ENCODE measurements at places on chromosomes 5 and 9.

DNA sequence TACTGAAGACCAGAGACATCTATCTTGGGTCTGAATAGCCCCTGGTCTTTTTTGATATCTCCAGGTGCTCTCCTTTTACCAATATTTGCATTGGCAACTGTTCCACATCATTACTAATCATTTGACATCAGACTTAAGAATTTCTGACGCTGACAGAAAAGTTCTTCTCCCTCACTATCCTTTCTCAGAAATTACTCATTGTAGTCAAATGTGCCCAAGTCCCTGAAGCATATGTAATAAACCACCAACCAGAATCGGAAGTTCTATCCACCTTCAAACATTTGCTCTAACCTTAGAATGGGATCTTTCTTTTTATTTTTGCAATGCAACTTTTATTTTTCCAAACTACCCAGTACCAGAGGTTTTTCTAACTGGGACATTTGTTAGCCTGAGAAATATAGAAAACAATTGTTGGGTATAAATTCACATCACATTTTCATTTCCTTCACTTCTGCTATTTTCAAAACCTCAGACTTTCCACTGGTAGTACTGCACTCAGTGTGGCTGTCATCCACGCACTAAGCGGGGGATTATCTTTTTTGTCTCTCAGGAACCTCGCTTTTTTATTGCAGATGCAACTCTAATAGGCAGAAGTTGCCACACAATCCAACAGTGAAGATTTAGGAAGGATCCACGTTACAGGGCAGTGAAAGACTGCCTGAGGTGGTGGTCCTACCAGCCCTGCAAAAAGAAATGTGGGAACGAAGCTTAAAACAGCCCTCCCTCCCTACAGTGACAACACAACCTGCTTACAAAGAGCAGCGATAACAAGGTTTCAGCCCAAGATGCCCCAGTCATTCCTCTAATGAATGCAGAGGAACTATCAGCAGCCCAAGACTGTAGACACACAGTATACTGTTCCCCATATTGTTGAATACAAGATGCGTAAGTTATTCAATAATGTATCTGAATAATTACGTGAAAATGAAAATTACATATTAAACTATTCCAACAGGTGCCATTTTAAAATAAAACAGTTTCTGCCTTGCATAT lies 201.2 kb downstream of the EBF1 start:
- DNase-seq = no peak

DNA sequence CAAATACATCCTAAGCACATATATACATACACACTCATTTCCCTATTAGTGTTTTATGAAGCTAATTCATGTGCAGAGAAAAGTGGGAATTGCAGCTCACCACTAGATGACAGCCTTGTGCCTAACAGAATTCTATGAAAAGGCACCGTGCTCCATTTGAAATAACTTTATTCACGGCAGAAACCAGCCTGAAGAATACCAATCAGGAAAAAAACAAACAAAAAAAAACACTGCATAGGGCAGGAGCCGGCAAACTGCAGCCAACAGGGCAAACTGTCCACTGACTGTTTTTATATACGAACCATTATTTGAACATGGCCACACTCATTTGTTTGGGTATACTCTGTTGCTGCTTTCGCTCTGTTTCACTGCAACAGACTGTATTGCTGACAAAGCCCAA lies 33.6 kb downstream of the ERMP1 start:
- no peak for DNase-seq

GRCh38 chr5:55592388-55593114 lies 57.8 kb upstream of the PLPP1 start:
- DNase-seq = no peak

GRCh38 chr5:176803943-176804498 lies 6.3 kb upstream of the UNC5A start:
- no peak for DNase-seq

- no peak for DNase-seq
These were observed 14.7 kb upstream of the PPIC start for GRCh38 chr5:123051206-123051605.

- no peak for DNase-seq
These were observed 9.1 kb downstream of the UBAC1 start for GRCh38 chr9:135951889-135952663.

DNA sequence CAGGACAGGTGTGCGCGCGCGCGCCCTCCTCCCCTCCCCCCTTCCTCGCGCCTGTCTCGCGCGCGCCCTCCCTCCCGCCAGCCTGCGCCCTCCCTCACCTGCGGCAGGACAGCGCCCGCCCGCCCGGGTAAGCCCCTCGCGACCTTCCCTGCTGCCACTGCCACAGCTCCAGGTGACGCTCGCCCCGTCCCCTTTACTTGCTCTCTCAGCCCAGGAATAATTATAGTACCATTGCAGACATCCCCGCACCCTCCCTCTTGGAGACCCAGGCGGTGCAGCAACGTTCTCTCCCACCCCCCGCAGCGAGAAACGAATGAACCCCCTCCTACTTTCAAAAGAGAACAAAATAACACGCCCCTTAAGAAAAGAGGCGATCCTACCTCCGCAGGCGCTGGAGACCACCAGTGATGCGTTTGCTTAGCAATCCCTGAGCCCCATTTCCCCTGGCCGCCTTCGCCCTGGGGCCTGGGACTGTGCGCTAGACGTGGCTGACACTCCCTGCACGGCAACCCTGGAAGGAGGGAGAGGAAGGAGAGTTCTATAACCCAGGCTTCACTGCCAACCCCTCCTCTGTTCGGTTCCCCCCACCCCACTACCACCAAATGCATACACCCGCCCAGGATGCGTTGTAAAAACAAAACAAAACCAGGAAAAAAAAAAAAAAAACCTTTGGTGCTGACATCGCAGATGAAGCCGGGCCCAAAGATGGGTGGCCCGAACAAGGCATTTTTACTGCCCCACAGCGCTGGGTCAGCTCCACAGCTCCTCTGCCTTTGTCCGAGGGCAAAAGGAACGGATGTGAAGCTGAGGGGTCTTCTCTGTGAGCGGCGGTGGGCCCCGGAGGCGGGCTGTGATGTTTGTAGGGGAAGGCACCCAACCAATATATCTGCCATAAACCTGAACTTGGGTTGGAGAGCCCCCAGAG lies 5.6 kb upstream of the PURA start:
- DNase-seq = no peak

- no peak for DNase-seq
These were observed 17.5 kb upstream of the CXCL14 start for GRCh38 chr5:135596157-135596763.

- no peak for DNase-seq
These were observed 154.8 kb downstream of the ADAMTS6 start for GRCh38 chr5:65326922-65327321.

DNA sequence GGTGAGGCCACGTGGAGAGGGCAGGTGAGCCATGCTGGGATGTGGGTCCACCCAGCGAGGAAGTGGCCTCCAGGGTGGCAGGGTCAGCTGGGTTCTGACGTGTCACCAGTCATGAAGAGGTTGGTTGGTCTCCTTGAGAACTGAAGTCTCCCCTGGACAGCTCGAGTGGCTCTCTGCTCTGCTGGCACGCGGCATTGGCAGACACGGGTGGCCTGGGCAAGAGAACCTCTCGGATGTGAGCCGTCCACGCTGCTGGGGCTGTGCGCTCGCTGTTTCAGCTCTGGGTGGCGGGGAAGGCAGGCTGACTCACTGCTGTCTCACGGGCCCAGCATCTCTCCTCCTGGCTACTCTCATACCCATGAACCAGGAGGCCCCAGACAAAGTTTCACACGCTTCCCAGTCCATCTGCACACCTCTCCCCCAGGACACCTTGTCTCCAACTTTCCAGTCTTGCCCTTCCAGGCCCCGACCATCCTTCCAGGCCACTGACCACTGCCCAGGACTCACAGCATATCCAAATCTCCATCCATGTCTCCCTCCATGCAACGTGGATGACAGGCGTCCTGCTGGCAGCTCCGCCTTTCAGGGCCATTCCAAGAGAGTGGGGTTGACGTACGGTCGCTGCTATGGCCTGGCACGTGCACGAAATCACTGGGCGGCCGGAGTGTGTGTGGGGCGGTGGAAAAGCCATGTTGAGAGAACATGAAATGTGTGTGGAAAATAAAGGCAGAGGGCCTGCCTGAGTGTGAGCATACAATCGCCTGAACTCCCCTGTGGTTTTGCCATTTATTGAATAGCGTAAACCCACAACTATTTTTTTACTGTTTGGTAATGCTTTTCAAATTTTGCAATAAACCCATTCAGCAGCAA lies 145.0 kb upstream of the COL5A1 start:
- no peak for DNase-seq

GRCh38 chr5:1101961-1102713 lies 9.7 kb downstream of the SLC12A7 start:
- no peak for DNase-seq

- DNase-seq = no peak
These were observed 342.6 kb upstream of the CCNH start for GRCh38 chr5:87755360-87755759.

GRCh38 chr5:34722183-34722582 lies 66.1 kb downstream of the RAI14 start:
- DNase-seq = no peak

DNA sequence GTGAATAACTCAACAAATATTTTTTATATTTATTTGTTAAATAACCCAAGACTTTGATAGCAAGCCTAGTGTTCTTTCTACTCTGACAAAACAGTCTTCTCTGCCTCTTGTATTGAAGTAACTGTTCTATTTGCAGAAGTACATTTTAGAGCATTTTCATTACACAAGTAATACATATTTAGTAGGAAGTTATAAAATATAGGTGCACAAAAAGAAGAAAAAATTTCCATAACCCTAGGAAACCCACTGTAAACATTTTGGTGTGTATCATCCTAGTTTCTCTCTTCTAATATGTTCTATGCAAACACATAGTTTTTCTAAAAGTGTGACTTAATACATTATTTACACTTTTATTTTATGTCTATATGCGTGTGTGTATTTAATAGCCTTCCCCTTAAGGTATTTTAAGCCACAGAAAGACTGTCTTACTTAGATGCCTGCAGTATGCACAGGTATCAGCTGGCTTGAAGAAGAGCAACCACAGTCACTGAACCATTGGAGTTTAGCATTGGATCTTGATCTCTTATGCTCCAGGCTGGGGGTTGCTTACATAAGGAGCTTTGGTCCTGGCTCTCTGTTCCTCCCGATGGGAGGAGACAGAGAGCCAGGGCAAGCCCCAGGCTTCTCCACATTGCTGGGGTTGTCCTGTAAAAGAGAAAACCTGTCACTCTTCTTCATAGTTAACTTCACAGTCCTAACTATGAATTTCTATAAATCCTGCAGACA lies 3.8 kb downstream of the SELENOP start:
- no peak for DNase-seq

GRCh38 chr9:137085920-137086530 lies 760 bp upstream of the MAN1B1 start:
- DNase-seq = no peak

DNA sequence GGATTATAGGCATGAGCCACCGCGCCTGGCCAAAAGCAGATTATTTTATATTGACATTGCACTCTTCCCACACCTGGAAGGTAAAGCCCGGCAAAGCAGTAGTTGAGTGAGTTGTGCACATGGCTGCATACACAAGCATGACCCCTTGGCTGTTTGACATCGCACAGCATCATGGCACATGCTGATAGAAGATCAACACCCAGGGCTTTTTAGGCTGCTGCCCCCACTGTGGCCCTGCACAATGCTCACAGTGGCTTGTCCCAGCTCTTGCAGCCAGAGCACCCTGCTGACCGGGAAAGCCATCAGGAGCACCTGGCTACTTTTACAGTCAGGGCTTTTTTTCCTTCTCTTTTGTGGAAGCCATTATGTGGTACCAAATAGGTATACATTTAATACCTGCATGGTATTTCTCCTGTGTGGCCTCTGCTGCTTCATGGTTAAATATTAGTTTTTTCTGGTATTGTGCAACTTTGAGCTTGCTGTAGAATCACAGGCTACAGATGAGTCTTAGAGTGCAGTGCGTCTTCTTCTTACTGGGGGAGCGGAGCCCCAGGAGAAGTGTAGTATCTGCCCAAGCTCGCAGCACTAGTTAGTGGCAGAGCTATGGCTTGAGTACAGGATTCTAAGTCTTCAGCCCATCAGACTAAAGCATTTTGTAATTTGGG lies 264.5 kb downstream of the AOPEP start:
- no peak for DNase-seq

Measured in anterior cingulate cortex (tissue), 58 donors.